ENCODE measurements at places on chromosomes 4 and X.

- DNase-seq, result no peak
Observed at GRCh38 chr4:111842336-111842735, 302.9 kb upstream of the FAM241A start.

- DNase-seq, result no peak
Observed at GRCh38 chr4:121934635-121935034, 17.2 kb downstream of the TRPC3 start.

DNA sequence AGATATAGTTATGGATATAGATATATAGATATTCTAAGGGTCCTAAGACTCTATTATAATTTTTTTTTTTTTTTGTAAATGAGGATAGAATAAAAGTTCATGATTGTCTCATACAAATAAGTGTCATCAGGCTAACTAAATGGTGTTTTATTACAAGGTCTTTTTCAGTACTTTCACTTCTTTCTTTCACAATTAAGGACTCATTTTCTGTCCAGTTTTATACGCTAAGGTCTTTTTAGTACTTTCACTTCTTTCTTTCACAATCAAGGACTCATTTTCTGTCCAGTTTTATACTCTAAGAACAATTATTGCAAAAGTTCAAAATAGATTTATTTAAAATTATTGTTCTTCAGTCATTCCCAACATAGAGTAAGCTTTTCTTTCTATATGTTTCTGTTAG is 32.7 kb downstream of the RUFY3 start:
- DNase-seq, result no peak

DNA sequence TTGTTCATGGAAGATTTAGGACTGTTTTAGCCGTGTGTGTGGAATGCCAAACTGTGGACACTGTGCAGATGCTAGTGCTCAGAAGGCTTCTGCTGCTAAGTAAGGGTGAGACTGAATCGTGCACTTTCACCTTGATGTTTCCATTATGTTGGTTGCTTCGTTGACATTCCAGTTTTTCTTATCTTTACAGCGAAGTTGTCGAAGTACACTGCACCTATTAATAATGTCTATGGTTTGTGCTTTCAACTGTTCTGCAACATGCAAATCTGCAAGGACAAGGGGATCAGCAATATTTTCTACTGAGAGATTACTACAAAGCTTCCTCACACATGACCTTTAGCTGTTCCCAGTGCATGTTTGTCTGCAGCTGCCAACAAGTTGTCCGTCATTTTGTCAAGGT is 67.7 kb downstream of the UGT2A3 start:
- no peak for DNase-seq

GRCh38 chr4:118337954-118338353 is 14.8 kb downstream of the PRSS12 start:
- no peak for DNase-seq

- DNase-seq, result no peak
Observed at GRCh38 chrX:118189000-118189399, 72.4 kb upstream of the KLHL13 start.

DNA sequence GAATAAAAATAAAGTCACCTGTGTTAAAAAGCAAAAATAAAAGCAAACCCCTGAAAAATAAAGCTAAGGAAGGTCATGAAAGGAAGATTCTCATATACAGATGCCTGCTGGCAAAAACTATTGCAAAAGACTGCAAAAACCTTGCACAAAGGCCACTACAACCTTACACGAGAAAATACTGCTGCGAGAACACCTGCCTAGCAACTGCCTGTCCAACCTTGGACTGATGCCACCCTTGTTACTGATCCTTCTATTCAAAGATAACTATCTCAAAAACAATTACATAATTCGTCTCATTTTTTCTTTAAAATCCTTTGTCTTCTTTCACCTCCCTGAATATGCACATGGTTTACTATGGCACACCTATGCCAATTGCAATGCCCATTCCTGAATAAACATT is 49.6 kb downstream of the SLC2A9 start:
- no peak for DNase-seq

DNA sequence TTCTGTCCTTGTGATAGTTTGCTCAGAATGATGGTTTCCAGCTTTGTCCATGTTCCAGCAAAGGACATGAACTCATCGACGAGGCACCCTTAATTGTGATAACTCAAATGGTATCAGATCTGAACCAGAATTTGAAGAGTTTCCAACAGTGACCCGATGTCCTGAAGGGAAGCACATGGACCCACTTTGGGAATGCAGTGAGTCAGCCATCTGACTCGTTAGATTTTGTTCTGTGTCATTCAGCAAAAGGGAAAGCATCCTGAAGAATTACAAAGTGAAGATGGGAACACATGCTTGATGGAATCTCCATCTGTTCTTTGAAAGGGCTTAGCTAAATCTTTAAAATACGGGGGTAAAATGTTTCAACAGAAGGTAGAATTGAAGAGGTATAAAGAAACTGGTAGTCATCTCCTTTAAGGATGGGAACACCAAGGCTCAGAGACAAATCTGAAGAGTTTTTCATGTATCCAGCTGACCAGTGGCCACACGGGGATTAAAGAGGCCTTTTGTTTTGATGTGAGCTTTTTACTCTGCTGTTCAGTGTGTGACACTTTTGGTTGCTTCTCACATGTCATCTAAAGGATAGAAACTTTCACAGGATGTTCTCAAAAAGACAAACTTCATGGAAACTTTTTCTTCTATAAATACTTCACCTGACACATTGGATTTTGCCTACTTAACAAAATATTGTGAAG is 393.8 kb downstream of the INPP4B start:
- no peak for DNase-seq

DNA sequence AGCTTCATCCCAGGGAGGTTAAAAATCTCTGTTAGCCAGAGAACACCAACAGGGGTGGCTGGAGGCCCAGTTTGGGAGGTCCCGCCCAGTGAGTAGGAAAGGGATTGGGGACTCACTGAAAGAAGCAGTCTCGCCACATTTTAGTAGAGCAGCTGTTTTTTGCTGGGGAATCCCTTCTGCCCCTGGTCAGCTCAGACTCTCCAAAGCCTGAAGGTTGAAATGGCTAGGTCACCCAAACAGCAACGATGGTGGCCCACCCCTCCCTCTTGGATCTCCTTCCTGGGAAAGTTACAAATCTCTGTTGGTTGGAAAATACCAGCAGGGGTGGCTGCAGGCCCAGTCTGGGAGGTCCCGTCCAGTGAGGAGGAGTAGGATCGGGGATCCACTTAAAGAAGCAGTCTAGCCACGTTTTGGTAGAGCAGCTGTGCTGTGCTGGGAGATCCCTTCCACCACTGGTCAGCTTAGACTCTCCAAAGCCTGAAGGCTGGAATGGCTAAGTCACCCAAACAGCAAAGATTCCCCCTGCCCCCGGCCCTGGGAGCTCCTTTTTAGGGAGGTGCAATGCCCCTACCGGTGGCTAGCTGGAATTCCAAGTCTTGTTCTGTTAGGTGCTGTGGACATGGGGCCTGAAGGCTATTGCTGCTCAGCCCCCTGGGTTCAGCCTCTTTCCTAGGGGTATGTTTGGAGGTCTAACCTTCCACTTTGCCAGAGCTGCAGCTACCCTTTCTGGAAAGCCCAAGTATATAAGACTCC is 40.0 kb upstream of the TEX13A start:
- DNase-seq, result no peak

DNA sequence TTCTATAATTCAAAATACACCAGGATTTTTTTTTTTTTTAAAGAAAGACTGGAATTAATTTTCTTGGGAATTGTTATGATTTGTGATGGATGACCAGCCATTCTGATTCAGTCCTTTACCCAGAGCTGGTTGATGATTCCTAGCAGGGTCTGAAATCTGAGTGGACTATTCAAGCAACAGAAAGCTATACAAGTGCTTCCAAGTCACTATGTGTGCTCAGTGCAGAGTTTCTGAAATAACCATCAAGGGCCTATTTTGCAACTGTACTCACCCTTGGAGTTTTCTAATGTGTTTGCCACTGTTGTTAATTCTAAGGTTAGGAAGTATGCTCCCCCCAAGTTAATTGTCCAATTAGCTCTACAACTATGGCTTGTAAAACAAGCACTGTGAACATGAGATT is 137.7 kb upstream of the RAPGEF2 start:
- DNase-seq, result no peak

- DNase-seq, result no peak
Observed at GRCh38 chrX:37314531-37314930, 34.6 kb upstream of the PRRG1 start.

GRCh38 chrX:17370191-17370590 is 4.8 kb upstream of the NHS start:
- DNase-seq, result no peak

DNA sequence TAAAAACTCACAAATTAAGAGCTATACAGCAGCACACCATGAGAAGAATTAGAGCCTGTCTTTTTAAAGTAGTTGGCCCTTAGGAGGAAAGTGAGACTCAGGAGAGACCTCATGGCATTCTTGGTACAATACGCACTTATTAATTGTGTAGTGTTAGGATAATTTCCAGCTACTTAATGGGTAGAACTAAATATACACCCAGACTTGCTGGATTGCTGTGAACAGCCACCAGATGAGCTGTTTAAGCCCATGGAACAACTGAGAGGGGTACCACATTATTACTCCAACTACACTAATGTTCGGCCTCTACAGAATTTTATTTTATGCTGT is 13.6 kb downstream of the MFAP3L start:
- no peak for DNase-seq

- peak; percentile 73 for DNase-seq
Observed at GRCh38 chrX:155997436-155997835, at the start of gene IL9R. Gene IL9R, plus strand, starts transcription at chrX:155997696. Its CDS starts 64 bp downstream, at chrX:155997760.

- no peak for DNase-seq
Observed at GRCh38 chrX:119970574-119970973, 27.0 kb upstream of the NKAP start.

GRCh38 chr4:70734168-70734954 is 12.6 kb downstream of the RUFY3 start:
- no peak for DNase-seq

DNA sequence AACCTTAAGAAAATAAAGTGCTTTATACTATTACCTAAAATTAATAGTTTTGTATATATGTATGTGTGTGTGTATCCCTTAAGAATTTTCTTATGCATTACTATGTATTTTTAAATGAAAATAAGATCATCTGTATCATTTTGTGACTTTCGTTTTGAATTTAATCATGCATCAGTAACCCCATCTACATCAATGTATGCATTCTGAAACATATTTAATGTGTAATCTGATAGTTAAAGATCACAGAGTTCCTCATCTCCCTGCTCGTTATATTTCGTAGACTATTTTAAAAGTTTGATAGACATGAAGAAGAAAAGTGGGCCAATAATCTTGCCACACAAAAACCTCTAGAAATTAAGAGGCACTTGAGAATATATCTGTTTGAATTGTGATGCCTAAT is 7.4 kb downstream of the BMPR1B start:
- no peak for DNase-seq

DNA sequence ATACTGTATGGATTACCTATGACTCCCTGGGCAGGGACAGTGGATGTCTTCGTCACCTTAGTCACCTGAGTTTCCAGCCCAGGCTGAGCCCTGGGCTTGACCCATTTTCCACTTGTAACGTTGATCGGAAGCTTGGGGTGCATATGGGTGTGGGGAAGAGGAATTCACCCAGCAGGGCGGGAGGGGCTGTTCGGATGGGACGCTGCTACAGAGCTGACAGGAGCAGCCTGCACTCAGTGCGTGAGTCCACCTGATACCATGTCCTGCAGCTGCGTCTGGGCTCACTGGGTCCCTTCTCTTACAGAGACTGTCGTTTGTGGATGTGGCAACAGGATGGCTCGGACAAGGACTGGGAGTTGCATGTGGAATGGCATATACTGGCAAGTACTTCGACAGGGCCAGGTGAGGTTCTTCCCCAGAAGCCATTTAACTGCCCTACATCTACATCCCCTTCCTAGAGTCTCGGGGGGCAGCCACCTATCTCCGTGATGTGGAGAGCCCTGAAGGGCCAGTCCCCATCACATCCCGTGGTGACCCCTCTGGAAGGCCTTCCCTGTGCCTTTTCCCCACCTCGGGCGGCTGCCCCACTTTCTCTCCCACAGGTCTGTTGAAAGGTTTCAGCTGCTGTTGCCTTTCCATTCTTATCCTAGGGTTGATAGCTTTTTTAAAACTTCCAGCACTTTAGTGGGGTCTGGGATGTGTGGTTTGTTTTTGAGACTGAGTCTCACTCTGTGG is 13.6 kb downstream of the TKTL1 start:
- no peak for DNase-seq

DNA sequence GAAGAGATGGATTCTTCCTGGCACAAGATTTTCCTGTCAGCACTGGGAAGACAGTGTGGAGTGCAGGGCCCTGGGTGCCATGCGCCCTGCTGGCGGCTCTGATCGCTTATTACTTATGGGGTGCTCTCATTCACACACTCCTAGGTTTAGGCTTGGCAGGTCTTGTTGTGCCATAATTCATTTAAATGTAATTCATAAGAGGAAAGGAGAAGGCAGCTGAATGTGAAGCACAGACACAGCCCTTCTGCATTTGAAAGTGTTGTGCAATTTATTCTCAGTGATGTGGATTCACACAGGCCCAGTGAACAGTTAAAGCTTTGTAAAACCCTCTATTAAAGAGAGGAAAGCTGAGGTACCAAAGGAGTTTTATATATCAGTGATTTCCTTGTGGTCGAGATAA is 249.7 kb downstream of the C4orf33 start:
- DNase-seq, result no peak

GRCh38 chrX:6472652-6473342 is 62.1 kb downstream of the VCX3A start:
- DNase-seq, result no peak

DNA sequence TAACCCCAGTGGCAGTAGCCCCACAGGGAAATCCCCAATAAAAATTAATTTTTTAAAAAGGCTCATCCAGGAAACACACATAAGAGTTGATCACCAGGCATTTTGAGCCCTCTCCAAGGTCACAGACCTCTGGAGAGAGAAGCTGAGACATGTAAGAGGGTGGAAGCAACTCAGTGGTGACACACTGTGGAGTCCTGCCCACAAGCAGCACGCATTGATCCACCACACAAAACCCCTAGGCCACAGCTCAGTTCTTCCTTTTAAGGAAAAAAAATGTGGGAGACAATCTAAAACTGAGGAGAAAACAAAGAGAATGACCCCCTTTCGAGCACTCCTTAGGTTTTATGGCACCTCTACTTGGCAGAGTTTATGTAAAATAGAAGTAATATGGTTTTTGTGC is 71.7 kb upstream of the S100G start:
- no peak for DNase-seq

DNA sequence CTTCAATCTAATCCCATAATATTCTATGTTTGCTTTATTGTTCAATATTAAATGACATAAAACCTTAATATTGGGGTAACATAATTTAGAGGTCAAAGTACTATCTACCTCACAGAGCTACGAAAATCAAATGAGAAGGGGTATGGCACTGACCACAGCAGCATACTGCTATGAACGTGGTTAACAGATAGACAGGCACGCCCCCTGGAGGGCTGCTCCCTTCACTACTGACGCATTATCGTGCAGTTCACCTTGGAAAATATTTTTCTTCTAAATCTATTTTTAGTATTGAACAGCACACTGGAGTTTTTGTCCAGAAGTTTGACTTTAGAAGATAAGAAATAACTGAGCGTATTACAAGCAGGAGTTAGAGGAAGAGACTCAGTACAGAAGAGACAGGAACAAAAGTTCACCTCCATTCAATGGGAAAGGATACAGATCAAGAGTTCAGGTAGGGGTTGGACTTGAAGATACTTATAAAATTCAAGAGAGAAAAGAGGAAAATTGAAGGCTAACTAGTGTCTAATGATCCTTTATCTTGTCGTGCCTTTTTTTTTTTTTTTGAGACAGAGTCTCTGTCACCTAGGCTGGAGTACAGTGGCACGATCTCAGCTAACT is 22.7 kb downstream of the MAP9 start:
- no peak for DNase-seq

GRCh38 chr4:44157611-44158277 is 290.9 kb downstream of the KCTD8 start:
- no peak for DNase-seq

- no peak for DNase-seq
Observed at GRCh38 chrX:71542825-71543224, 9.9 kb downstream of the OGT start.

Data from activated CD8-positive, alpha-beta memory T cell treated with anti-CD3 and anti-CD28 coated beads for 24 hours (primary cell).